ENCODE measurements at places on chromosomes 3 and 15.

GRCh38 chr3:176415661-176416295 lies 781.5 kb downstream of the TBL1XR1 start:
- no peak for DNase-seq

DNA sequence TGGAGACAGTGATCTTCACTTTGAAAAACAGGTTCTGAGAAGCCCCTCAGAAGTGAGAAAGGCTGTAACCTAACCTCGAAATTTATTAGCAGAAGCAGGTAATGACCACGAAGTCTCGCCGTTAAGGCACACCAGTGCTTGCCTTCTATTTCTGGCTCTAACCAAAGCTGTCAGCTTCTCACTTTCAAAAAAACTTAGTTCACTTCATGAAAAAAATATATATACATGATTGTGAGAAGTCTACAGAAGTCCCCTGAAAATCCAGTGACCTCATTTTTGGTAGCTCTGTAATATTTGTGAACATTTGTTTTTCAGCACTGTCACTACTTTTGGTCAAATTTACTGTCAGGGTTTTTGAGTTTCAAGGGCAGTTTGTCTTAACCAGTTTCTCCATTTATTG lies 19.1 kb upstream of the AKAP13 start:
- DNase-seq, result no peak

GRCh38 chr15:60079210-60079609 lies 75.1 kb downstream of the FOXB1 start:
- no peak for DNase-seq

- DNase-seq, result no peak
These were observed 384 bp upstream of the LEKR1 start for GRCh38 chr3:156825795-156826143.

DNA sequence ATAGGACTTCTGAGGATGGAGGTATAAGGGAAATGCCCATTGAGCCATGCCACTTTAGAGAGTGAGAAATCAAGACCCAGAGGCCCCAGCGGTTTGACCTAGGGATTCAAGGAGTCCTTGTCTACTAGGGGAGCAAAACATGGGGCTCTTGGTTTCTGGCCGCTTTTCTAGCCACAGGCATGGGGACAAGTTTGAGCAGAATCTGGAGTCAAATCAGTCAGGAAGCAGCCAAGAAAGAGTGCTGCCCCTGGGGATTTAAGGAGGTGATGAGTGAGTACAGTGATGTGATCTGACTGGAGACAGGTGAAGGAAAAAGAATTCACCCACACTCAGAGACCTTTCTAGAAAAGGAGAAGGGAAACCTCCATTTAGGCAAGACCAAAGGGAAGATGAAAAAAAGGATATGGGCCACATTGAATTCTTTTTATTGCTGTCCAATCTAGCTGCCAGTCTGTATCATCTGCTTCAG lies 244.0 kb upstream of the TBC1D5 start:
- no peak for DNase-seq

- peak; percentile 76 for DNase-seq
These were observed 15.7 kb upstream of the GXYLT2 start for GRCh38 chr3:72872183-72872582.

GRCh38 chr3:145088917-145089316 lies 1072.1 kb downstream of the PLOD2 start:
- DNase-seq, result no peak

GRCh38 chr3:170079536-170080165 lies 41.9 kb downstream of the GPR160 start:
- DNase-seq, result no peak

DNA sequence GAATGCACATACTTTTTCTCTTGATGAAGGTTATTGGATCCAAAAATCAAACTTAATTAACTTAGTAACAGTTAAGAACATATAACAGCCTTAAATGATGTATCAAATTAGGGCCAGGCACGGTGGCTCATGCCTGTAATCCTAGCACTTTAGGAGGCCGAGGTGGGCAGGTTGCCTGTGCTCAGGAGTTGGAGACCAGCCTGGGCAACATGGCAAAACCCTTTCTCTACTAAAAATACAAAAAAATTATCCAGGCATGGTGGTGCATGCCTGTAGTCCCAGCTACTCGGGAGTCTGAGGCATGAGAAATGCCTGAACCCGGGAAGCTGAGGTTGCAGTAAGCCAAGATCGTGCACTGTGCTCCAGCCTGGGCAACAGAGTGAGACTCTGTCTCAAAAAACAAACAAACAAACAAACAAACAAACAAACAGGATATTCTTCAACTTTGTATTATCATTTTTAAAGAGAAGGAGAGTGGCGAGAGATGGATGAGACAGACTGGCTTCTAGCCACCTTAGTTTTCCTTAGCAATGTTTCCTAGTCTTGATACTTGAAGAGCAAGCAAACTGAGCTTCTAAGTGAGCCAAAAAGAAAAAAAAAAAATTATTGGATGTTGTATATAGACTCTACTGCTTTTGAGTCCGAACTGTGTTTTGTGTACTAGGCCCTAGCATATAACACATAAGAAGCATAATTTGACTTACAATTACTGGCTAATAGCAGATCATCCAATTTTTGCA lies 13.8 kb downstream of the SPRED1 start:
- peak; percentile 16 for DNase-seq

DNA sequence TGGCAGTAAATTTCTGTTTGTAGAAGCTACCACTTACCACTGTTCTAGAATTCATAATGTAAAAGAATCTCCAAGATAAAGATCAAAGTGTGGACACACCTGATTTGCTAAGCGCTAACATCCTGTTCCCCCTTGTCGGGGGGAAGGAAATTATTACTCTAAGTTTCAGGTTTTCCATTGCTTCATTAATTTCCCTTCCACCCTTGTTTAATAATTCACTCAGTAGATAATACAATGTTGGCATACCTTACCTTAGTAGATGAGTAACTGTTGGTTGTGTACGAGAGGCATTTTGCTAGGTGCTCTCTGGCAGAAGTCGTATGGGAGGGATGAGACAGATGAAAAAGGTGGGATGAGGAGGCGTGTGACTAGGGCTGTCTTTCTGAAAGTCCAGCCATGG lies 641.2 kb upstream of the ARRDC4 start:
- no peak for DNase-seq

GRCh38 chr3:127420829-127421228 lies 133.0 kb upstream of the PRR20G start:
- no peak for DNase-seq

- DNase-seq, result peak; percentile 27
These were observed 774 bp upstream of the TMCO5A start for GRCh38 chr15:37933666-37934065.

GRCh38 chr3:23944861-23945662 lies at the start of gene NR1D2:
TSS of gene NR1D2 (plus strand) at chr3:23945286. CDS start at chr3:23945579, 293 bp downstream.
- peak; percentile 95 for DNase-seq

DNA sequence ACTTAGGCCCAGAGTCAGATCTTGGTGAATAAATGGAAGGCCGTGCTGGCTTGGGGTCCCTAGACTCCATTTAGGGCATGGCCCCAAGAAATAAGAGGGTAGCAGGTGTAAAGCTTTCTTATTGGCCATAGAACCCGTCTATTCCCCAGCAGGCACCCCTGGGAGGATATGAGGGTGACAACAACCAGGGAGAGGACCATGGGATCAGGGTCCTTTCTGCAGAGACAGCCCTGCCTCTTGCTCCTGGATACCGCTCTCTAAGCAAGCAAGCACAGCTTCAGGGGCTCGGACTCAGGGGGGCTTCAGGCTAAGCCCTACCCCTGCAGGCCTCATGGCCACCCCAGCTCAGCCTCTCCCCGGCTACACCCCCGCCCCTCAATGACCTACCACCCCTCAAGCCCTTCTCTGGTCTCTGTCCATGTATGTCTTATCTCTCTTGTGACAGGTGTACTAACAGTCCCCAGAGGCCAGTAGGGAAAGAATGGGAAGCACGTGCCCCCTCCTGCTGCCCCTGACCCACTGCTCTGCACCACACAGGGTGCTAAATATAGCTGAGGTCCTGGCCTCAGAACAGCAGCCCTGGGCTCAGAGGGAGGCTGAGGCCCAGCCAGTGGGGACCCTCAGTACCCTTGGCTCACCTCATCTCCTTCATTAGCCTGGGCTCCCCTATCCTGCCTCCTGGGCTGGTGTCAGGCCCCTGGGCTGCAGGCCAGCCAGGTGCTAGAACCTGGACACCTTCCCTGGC lies 1.9 kb downstream of the XIRP1 start:
- DNase-seq, result no peak

DNA sequence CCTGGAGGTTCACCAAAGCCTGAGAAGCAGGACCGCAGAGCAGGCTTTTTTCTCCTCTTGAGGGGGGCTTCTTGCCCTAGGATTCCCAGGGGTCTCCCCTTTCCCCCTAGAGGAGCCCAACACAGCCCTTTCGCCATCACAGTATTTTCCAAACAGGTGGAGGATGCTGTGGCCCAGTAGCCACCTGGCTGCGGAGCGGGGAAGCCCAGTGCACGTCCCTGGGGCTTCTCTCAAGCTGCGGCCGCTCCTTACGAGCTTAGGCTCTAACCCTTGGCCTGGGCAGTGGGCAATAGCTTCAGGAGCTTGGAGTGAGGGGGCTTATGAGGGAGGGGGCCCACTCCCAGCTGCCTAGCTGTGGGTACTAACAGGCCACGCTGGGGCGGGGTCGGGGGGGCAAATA lies 11.6 kb upstream of the DLL4 start:
- no peak for DNase-seq

- no peak for DNase-seq
These were observed 77.4 kb downstream of the ANP32A start for GRCh38 chr15:68743256-68743655.
